ENCODE measurements at places on chromosomes 12 and 14.

DNA sequence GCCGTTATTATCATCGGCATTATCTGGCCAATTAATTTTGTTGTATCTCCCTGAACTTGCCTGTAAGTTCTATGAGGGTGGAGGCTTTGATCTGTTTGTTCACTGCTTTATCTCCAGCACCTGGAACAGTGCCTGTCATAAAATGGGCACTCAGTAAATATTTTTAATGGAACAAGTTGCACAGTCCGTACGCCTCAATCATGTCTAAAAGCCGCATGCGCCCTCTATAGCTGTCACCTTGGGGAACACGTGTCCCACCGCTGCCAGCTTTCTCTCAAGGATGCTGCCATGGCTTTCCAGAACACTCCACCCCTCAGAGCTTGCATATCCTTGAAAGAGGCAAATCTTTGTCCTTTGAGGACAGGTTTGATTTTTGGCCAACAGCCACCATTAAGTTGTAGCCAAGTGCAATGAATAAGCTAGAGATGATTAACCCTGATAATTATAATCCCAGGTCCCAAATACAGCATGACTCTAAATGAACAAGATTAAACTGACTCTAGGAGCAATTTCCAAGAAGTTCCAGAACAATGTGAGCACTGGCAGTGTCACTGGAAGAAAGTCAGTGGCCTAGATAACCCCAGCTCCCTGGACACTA, 55.1 kb downstream of the ERH start:
- peak; percentile 85 for DNase-seq

GRCh38 chr12:30999011-30999410, 72.5 kb downstream of the TSPAN11 start:
- DNase-seq: no peak

DNA sequence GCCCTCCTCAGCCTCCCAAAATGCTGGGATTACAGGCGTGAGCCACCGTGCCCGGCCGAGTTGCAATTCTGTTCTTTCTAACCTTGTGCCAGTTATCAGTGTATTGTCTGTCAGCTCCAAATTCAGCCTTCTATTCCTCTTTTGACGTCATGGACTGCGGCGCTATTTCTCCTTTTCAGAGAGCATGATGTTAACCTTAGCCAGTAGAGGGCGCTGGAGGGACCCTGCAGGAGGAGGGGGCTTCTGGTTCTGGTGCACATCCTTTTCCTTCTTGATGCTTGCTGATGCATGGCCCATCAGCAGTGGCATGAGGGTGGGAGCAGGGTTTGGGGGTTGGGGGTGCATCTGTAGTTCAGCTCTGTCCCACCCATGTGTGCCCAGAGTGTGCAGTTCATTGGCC, 179.3 kb upstream of the RMST start:
- DNase-seq: no peak

DNA sequence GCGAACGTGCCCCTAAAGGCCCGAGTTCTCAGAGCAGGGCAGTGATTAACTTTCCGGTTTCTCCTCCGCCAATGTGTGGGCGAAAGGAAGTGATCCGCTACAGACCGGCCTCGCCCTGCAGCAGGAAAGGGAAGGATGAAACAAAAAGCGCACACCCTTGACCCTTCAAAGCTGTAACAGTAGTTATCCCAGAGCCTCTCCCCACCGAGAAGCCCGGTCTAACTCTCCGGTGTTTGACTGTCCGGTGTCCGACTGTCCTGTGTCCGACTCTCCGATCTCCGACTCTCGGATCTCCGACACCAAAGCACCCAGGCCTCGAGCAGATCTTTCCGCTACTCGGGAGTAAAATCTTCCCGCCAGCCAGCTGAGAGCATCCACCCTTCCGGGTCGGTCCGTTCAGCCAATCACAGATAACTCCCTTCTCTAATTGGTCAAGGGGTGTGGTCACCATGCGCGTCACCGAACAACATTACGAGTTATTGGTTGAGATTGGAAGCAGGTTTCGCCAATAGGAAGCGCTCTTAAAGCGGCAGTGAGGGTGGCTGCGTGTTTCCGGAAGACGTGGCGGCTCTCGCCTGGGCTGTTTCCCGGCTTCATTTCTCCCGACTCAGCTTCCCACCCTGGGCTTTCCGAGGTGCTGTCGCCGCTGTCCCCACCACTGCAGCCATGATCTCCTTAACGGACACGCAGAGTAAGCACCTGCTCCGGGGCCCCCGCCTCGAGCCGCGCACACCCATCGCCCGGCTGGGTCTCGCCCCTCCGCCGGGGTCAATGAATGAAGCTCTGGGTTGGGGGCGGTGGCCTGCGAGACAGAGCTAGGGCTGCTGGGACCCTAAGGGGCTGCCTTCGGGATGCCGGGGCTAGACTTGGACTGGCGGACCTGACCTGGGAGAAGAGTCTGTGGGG, at the start of the genes GOLT1B and RECQL:
Gene GOLT1B, plus strand, starts transcription at position 532 of the 906 bp plus-strand sequence. Its CDS starts 135 bp downstream, at position 667.
Gene RECQL, minus strand, starts transcription at position 378 of the 906 bp plus-strand sequence. CDS start 2,065 bp downstream, outside the sequence.
- peak; percentile 94 for DNase-seq

GRCh38 chr12:3427956-3428355, 63.0 kb upstream of the PRMT8 start:
- DNase-seq: no peak

- no peak for DNase-seq
These were observed 141.0 kb upstream of the ARHGAP5 start for GRCh38 chr14:31936115-31936514.

GRCh38 chr14:86539361-86540070, 1009.6 kb downstream of the FLRT2 start:
- DNase-seq: no peak

- DNase-seq: no peak
These were observed 583.4 kb downstream of the VRK1 start for GRCh38 chr14:97380539-97380941.

GRCh38 chr12:119528241-119528640, 65.3 kb upstream of the TMEM233 start:
- DNase-seq: no peak

- no peak for DNase-seq
These were observed 161.8 kb downstream of the SRGAP1 start for GRCh38 chr12:64006211-64006825.

DNA sequence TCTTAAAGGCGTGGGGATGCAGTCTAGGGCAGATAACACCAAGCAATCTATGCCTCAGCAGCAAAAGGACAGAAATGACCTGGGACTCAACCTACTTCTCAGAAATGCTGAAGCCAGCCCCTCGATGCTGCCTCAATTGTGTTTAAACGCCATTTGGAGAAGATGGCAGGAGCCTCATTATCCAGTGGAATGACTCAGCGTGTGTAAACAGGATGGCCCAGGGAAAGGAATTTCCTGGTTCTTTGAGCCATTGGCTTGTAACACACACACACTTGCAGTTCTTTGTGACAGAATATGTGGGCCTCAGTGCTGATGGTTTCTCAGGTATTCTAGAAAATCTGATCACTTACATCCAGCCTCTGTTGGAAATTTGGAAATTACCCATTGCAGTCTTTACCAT, 154.3 kb downstream of the NTF3 start:
- DNase-seq: no peak

DNA sequence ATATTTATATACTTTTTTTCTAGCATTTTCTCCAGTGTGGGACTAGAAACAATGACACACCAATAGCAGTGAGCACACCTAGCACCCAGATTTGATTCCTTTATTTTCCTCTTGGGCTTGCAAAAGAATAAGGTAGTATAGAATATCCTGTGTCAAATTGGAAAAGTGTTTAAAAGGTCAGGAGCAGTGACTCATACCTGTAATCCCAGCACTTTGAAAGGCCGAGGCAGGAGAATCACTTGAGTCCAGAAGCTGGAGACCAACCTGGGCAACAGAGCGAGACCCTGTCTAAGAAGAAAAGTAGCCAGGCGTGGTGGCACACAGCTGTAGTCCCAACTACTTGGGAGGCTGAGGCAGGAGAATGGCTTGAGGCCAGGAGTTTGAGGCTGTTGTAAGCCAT, 53.8 kb upstream of the SGPP1 start:
- no peak for DNase-seq

- no peak for DNase-seq
These were observed 12.0 kb downstream of the MGP start for GRCh38 chr12:14873440-14874185.

DNA sequence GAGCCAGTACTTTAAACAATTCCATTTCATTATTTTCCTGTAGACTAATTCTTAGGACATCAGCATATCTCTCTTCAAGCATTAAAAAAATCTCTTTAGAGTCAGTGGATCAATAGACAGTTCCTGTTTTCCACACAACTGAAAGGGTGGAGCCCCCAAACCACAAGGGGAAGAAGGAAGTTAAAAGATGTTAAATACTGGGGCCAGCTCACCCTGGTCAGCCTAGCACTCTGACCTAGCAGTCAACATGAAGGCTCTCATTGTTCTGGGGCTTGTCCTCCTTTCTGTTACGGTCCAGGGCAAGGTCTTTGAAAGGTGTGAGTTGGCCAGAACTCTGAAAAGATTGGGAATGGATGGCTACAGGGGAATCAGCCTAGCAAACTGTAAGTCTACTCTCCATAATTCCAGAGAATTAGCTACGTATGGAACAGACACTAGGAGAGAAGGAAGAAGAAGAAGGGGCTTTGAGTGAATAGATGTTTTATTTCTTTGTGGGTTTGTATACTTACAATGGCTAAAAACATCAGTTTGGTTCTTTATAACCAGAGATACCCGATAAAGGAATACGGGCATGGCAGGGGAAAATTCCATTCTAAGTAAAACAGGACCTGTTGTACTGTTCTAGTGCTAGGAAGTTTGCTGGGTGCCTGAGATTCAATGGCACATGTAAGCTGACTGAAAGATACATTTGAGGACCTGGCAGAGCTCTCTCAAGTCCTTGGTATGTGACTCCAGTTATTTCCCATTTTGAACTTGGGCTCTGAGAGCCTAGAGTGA, at the start of gene LYZ:
Gene LYZ, plus strand, starts transcription at position 220 of the 777 bp plus-strand sequence. Its CDS starts 28 bp downstream, at position 248.
- no peak for DNase-seq

DNA sequence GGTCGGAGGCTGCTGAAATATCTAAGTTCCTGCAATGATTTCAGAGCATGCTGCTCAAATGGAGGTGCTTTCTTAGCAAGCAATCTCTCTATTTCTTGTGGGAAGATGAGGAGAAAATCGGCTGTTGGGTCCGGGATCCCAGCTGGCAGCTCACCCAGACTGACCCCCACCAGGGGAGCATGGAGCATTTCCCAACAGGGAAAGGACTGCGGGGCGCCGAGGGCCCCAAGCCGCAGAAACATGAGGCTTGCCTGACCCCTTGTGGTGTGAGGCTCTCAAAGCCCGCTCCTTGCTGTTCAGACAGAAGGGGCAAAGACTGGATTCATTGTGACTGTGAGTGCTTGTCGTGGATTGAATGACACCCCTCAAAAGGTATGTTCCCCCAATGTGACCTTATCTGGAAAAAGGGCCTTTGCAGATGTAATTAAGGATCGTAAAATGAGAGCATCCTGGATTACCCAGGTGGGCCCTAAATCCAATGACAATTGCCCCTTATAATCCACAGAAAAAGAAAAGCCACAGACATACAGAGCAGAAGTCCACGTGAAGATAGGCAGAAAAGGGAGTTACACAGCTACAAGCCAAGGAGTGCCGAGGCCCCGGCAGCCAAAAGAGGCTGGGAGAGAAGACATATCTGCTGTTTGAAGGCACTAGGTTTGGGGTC, 116.3 kb upstream of the VASH1 start:
- DNase-seq: peak; percentile 25

- no peak for DNase-seq
These were observed 153.2 kb upstream of the ABCD2 start for GRCh38 chr12:39772821-39773259.

DNA sequence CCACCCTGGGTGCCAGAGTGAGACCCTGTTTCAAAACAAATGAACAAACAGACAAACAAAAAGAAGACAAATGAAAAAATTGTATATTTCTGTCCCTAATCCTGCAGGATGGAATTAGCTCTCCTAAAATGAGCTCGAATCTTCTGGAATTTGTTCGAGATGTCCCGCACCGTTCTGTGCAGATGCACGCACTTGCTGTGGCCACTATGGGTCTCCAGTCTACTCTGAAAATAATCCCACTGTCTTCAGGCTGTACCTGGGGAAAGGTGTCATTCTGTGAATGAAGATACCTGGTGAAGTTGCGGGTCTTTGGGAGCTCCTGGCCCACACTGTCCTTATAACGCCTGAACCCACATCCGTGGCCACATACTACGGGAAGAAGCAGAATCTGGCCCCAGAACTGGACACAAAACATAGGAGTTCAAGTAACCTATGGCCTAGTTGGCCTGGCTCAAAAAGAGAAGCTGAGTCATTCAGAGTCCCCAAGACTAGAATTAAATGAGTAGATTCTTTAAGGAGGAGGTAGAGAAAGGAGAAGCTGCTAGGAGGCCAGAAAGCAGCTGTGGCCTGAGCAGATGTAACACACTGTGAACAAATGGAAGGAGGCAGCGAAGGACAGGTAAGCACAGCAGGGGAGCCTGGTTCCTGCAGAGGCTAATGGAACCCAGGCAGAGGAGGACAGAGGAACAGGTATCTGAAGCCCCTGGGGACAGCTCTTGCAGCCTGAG, 108.6 kb downstream of the FOXN3 start:
- DNase-seq: no peak

DNA sequence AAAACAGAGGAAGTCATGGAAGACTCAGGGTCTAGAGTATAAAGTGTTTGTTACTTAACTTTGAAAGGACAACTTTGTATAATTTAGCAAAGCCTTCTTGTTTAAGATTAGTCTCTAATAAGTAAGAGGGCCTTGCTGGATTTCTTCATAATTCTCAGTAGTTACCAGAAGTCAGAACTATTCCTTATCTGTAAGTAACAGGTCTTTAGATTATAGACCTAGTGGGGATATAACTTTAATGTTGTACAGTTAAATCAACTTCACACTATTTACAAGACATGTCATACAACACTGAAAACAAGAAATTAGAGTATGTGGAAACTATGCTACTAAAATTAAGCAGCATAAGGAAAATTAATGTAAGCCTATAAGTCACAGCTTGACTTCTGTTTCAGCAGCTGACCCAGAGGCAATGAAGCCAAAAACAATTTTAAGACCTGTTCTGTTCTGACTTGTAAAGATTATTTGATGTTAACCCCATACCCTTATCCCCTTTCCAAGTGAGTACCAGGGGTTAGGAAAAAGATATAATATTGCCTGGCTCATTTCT, 398.3 kb downstream of the RAD51B start:
- DNase-seq: no peak

DNA sequence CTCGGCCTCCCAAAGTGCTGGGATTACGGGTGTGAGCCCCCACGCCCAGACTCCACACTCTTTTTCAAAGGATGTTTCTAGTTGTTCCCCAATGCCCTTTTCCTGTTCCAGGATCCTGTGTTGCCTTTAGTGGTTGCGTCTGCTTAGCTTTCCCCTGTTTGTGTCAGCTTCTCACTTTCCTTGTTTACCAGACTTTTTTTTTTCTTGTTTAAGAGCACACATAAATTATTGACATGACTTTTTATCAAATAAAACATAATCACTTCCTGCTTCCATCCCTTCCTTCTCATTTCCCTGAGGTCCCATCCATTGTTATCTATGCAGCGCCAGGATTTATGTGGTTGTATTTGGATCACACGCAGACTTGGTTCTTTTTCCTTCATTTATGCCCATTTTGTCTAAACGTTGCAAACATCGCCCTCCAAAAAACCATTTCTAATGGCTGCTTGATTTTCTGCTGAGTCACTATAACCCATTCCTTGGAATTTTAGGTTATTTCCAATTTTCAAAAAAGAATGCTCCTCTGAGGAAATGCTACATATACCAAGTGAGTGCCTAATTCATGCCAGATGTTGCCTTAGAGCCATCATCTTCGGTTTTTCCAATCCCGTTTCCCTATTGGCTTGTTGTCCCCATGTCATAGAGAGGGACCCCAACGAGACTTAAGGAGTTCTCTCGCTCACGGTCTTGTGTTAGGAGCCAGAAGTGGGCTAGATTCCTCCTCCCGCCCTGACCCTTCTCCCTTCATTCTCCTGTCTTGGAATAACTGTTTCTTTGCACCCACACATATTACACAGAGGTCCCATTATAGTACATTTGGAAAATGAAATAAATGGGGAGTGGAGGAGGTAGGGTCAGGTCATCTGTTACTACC, 13.5 kb upstream of the CYP46A1 start:
- DNase-seq: no peak
